Esophagus squamous epithelium (tissue), 5 donors: ENCODE measurements at places on chromosomes 11 and 22.

DNA sequence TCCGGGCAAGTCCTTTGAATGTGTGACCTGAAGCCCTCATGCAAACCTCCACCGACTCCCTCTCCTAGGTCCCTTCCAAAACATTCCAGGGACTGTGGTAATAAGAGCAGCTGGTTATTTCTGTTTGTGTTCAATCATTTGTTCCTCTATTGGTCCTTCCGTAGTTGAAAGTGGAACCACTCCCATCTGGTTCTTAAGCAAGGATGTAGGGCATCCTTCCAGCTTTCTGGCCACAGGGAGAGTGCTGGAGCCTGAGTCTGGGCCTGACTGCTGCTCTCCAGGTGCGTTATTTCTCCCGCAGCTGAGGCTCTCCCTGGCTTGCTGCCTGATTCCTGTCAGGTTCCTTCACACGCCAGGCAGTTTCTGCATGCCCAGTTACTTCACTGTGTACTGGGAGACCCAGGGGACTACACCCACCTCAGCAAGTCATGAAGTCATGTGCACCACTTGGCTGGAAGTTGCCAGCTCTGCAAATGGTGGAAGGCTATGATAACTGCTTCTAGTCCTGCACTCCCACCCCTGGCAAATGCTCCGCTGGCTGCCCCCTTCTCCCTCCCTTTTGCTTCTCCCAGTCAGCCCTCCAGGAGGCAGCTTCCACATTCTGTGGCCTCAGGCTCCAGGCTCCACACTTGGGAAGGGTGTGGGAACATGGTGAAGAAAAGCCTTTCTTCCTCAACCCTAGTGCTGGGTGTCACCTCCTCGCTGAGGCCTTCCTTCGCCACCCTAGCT lies 4.0 kb upstream of the ALX4 start:
- no peak for DNase-seq

- DNase-seq = no peak
These were observed 50.9 kb upstream of the YWHAH start for GRCh38 chr22:31893460-31893859.

GRCh38 chr11:117419482-117420142 lies 92.0 kb downstream of the CEP164 start:
- no peak for DNase-seq

DNA sequence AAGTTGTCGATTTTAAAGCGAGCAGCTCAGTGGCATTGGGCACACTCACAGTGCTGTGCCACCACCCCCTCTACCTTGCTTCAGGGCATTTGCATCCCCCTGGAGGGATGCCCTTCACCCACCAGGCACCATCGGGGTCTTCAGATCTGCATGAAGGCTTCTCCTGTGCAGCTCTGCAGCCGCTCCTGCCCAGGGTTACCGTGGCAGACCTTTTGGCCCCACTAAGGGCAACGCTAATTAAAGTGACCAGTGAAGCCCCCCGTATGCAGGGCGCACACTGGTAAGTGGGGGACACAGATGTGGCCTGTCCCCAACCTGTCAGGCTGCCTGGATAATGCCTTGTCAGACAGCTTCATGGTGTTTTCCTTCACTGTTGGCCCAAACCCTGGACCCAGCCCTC lies 1117.7 kb downstream of the BRD1 start:
- no peak for DNase-seq
